ENCODE measurements at places on chromosomes 1 and 21. TPM values are rescaled to one million over a fixed set of nuclear protein-coding genes. Genes with fewer than 3 reads are reported as not detected.

The S100B gene
- not detected for total RNA-seq

The SH3BGR gene
- 0.58 TPM for total RNA-seq

The ALX3 gene
- not detected for total RNA-seq

The PADI2 gene
- total RNA-seq = 0.14 TPM

The CHIA gene
- not detected for total RNA-seq

The LCE3E gene
- not detected for total RNA-seq
